ENCODE measurements at places on chromosomes 12 and 14. TPM values are rescaled to one million over a fixed set of nuclear protein-coding genes. Genes with fewer than 3 reads are reported as not detected.

Gene SERPINA1
- total RNA-seq, result not detected

Gene PTPRO
- total RNA-seq, result 2.0 TPM

Gene NGB
- not detected for total RNA-seq

Gene SALL2
- total RNA-seq, result 2.1 TPM

Gene IAPP
- total RNA-seq, result not detected

Gene LMNTD1
- total RNA-seq, result not detected

Gene TMEM30B
- 2.4 TPM for total RNA-seq

Gene ZCRB1
- 31.1 TPM for total RNA-seq

Gene NINJ2
- 0.79 TPM for total RNA-seq

Gene FGF6
- not detected for total RNA-seq

Gene SELPLG
- 1.7 TPM for total RNA-seq

Gene DEGS2
- under 0.01 TPM for total RNA-seq

Gene SAMD15
- 2.8 TPM for total RNA-seq

Gene PMCH
- total RNA-seq, result not detected

Gene PSME1
- 97.5 TPM for total RNA-seq

Gene FAR2
- total RNA-seq, result 11.0 TPM

Gene SP1
- total RNA-seq, result 28.4 TPM

Gene OR4E2
- total RNA-seq, result not detected

Gene HOXC12
- total RNA-seq, result not detected

Gene TAS2R42
- not detected for total RNA-seq

Gene GLIPR1L1
- not detected for total RNA-seq

Gene GUCY2C
- total RNA-seq, result under 0.01 TPM

Measured in aortic smooth muscle cell (primary cell).